ENCODE measurements at places on chromosomes 5 and 9.
A peak's percentile ranks its signal among the peaks of the same experiment; 100 is the strongest.

- DNase-seq, result no peak
Measured at GRCh38 chr5:104081232-104081631, 518.6 kb upstream of the NUDT12 start.

DNA sequence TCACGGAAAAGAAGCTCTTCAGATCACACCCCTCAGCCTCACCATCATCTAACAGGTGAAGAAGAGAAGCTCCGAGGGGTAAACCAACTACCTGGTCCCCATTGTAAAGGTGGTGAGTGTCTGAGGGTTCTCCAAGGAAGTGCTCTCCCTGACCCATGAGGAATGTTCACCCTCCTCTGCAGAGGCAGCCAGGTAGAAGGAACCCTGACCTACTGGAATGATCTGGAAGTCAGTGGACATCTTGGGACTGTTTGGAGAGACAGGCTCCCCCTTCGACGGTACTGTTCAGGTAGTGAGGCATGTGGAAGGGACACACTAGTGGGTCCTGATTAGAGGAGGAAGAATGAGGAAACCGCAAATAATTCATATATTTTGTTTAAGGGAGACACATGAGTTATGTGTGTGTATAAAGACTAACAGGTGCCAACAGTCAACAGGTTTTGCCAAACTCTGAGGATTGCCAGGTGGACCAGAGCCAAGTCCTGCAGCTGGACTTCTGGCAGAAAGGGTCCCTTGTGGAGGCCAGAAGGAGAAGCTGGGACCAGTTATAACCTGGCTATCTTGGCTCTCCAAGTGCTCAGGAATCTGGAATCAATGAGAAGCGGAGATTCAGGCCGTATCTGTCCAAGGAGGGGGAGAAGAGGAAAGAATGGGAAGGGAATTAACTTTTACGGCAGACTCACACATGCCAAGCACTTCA is 3.0 kb upstream of the ZBTB34 start:
- no peak for DNase-seq

GRCh38 chr5:101425339-101425859 is 522.3 kb upstream of the ST8SIA4 start:
- DNase-seq, result no peak

GRCh38 chr9:5825223-5825622 is 7.7 kb downstream of the ERMP1 start:
- no peak for DNase-seq

- peak; percentile 72 for DNase-seq
Measured at GRCh38 chr5:39213447-39214207, 5.7 kb downstream of the FYB1 start.

GRCh38 chr9:31745468-31745867 is 639.0 kb upstream of the ACO1 start:
- no peak for DNase-seq

DNA sequence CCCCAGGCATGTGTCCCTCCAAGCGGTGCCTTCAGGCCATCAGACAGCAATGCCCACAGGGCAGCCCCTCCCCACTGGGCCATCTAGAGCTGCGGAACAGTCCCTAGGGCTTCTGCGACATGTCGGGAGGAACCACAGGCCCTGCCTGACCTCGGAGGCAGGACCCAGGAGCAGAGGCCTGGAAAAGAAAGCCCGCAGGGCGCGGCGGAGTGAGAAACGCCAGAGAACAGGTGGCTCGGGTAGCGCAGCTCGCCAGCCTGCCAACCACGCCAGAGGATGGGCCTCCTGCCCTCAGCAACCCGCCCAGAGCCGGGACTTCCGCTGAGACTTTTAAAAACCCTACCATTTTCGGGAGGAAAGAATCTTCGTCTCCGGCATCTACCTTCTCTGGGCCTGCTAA is 715 bp downstream of the LCN8 start:
- no peak for DNase-seq

DNA sequence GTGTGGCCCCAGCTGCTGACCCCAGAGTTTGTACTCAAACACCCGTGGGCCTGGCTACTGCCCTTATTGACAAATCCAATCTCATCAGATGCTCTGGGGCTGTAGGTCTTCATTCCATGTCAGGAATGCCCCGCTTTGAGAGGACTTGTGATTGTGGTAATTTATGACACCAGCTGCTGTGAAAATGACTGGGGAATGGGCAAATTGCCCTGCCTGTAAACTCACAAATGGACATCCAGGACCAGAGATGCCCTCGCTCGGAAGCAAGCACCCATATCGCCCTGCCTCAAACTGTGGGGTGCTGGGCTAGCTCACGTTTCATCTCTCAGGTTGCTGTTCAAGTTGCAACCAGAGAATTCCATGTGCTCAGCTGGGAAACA is 225.9 kb upstream of the MAP3K1 start:
- DNase-seq, result no peak

DNA sequence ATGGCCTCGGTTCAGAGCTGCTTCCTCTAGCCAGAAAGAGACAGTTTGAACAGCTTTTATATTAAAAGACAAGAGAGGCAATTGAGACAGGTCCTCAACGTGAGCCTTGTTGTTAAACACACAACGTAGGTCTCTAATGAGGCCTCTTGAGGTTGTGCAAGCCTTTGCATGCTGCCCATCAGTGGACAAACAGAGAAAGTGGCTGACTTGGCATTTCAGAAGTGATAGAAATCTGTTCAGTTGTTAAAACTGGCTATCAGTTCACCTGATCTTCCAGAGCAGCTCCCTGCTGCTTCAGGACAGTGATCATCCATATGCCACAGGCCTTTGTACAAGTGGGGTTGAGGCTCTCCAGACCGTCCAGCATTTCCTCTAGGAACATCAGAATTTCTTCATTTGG is 58.8 kb downstream of the MROH2B start:
- no peak for DNase-seq

DNA sequence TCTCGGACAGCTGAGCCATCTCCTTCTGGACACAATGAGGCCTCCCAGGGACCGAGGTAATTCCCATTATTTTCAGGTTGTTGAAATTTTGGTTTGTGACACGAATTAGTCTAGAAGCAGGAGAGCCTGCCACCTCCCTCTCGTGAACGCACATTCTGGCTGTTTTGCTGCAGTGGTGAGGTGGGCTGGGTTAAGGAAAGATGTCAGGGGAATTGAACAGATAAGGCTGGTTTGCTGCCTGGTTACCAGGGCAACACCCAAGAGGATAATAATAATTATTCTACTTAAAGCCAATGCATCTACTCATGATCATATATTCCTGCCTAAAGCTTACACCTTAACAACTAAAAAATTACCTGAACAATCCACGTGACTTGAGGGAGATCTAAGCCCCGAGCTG is 38.1 kb downstream of the DDX31 start:
- no peak for DNase-seq

GRCh38 chr9:38058452-38059232 is 10.4 kb downstream of the SHB start:
- no peak for DNase-seq

- DNase-seq, result no peak
Measured at GRCh38 chr5:115297031-115297430, 577 bp upstream of the CCDC112 start.

GRCh38 chr5:137888466-137888862 is 793 bp upstream of the PKD2L2 start:
- DNase-seq, result peak; percentile 11

- DNase-seq, result no peak
Measured at GRCh38 chr5:144465441-144465840, 294.8 kb downstream of the KCTD16 start.

DNA sequence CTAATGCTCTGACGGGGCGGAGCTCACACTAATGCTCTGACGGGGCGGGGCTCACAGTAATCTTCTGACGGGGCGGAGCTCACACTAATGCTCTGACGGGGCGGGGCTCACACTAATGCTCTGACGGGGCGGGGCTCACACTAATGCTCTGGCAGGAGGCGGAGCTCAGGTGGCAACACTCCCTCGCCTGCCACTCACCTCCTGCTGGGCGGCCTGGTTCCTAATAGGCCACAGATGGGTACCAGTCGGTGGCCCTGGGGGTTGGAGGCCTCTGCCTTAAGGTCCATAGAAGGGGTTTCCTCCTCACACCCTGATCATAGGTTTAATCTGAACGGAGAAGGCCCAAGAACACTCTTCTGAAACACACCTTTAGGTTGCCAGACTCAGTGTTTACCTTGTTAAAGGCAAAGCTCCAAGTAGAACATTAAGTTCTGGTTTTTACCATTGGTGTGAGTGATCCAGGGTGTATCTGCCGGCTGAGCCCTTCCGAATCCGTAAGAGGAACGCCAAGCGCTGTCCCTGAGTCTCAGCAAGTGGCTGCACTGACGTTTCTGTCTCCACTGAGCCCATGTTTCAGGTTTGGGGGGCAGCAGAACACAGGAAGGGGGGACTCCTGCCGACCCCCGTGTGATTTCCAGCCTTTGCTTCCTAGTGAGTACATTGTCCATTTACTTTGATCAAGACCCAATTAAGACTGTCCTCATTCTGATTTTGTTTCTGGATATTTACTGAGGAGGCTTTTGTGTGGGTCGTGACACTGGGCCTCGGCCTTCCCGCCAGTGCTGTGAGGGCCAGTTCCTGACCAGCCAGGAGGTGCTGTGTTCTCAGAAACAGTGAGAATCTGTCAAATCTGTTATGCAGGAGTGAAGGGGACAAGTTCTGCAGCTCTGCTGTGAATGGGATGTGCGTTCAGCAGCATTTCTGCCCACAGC is 24.6 kb upstream of the LRRC14B start:
- DNase-seq, result no peak

DNA sequence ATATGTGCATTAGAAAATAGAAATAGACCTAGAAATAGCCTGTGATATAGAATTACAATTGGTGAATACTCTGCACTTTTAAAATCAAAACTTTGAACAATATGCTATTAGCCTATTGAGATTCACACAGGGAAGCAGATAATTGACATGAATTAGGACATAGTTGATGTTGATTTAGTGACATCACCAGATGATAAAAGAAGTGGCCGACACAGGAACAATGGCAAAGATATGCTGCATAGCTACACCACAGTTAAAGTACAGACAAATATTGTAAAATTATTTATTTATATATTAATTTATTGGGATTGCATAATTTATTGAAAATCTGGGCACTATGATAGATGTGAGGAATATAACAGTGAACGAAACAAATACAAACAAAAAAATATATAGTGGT is 261.5 kb upstream of the CCNH start:
- no peak for DNase-seq

DNA sequence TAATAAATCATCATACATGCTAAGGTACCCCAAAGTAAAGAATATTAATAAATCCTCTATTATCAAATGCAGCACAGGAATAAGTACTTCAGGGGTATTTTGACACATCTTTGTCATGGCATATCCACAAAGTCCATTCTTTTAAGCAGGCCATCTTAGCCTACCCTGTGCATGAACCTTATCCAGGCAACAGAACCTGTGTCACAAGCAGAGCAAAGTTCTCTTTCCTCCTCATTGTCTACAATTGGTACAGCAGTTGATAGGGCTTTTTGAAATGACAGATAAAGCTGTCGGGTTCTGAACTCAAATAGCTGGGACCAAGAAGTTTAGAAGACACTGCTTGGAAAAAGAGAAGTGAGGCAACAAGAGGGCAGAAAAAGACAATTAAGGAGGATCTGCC is 30.8 kb upstream of the PURA start:
- DNase-seq, result no peak

DNA sequence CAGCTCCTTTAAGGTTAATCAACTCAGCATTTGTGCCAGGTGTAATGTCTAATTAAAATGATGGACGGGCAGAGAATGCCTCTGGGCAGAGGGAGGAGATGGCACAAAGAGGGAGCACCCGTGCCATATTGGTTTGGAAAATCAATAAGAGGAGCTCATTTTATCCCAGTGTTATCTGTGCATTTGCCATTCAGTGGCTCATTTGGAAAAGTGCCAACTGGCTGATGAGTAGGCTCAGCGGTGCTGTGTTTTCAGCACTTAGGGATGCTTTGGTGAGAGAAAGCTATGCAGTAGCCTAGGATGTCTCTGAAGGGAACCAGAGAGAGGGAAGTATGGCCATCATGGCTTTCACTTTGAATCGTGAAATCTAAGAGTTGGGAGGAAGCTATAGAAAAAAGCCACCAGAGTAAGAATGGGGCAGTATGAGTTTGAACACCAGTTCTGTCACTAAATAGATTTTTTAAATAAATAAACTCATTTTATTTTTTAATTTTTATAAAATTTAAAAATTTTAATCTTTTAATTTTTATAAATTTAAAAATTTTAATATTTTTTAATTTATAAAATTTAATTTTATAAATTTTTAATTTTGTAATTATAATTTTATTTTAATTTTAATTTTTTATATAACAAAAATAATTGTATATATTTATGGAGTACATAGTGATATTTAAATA is 472.8 kb downstream of the BRINP1 start:
- DNase-seq, result no peak

DNA sequence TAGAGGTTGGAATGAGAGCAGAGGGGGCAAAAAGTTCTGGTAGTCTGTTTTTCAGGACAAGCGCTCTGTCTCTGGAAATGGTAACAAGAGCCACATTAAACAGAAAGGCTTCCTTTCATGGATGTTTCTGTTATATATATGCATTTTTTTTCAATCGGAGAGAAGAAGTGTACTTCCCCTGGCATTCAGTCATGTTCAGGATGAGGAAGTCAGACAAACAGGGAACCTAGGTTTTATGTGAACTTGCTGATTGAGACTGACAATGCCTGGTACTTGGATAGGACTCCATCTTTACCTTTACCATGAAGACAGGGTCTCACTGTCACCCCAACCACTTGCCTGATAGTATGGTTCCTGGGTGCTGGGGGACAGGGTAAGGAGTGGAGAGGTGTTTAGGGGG is 30.1 kb upstream of the ZBED3 start:
- no peak for DNase-seq

DNA sequence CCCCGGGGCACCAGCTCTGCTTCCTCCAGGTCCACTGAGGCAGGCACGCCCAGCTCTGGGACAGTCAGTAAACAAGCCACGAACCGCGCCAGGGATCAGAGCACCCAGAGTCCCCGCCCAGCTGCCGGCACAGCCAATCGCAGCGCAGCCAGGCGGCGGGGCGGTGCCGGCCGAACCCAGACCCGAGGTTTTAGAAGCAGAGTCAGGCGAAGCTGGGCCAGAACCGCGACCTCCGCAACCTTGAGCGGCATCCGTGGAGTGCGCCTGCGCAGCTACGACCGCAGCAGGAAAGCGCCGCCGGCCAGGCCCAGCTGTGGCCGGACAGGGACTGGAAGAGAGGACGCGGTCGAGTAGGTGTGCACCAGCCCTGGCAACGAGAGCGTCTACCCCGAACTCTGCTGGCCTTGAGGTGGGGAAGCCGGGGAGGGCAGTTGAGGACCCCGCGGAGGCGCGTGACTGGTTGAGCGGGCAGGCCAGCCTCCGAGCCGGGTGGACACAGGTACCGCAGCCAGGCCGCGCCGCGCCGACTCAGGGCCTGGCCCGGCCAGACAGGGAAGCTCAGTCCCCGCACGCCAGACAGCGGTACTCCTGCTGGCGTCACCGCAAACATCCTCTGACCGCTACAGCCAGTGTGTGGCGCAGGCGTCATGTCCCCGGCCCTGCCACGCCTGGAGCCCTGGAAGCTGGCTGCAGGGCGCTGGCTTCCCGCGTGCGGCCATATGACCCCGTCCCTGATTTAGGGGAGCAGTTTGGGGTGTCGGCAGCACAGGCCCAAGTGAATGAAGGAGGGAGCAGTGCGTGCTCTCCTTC is at the start of gene CTSL:
Gene CTSL, plus strand, starts transcription at position 220 of the 810 bp plus-strand sequence. CDS start 1,485 bp downstream, outside the sequence.
- peak; percentile 39 for DNase-seq

- DNase-seq, result peak; percentile 63
Measured at GRCh38 chr5:142770650-142771609, 753 bp downstream of the ARHGAP26 start.

Measured in CD4-positive, alpha-beta T cell treated with Interleukin-4 for 1 hour (primary cell).